ENCODE measurements at places on chromosomes 11 and 22.
A peak's percentile ranks its signal among the peaks of the same experiment; 100 is the strongest.

- no peak for DNase-seq
Measured at GRCh38 chr22:39457198-39457555, 365 bp downstream of the MGAT3 start.

DNA sequence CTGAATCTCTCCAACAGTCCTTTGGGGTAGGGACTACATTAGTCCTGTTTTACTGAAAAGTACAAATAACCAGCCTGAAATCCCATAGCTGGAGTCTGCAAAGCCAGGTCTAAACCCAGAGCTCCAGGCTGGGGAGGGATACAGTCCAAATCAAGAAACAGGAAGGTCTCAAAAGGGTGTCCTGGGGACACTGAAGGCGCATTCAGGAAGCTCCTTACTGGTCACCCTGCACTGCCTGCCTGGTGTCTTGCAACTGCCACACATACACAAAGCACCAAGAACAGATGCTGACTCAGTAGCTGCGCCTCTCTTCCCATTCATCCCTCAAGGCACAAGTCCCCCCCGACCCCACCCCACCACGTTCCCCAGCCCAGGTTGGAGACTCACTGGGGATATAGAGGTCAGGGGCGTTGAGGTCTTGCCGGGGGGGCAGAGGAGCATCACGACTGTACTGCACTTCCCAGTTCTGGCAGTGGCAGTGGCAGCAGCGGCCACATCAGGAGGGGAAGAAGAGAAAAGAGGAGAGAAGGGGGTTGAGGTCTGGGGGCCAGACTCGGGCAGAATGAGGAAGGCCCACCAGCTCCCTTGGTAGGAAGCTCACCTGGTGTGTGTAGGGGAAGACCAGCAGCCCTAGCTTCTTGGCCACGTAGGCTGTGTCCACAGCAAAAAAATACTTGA, 1.6 kb downstream of the YIF1A start:
- DNase-seq = no peak

- DNase-seq = no peak
Measured at GRCh38 chr11:13440100-13440855, 22.7 kb downstream of the BTBD10 start.

- DNase-seq = no peak
Measured at GRCh38 chr22:19766240-19766510, 5.6 kb downstream of the TBX1 start.

- DNase-seq = no peak
Measured at GRCh38 chr22:43159484-43160178, 8.3 kb downstream of the TSPO start.

- DNase-seq = no peak
Measured at GRCh38 chr22:49727191-49727880, 100.3 kb downstream of the BRD1 start.

- no peak for DNase-seq
Measured at GRCh38 chr11:9046481-9046880, 42.7 kb upstream of the NRIP3 start.

DNA sequence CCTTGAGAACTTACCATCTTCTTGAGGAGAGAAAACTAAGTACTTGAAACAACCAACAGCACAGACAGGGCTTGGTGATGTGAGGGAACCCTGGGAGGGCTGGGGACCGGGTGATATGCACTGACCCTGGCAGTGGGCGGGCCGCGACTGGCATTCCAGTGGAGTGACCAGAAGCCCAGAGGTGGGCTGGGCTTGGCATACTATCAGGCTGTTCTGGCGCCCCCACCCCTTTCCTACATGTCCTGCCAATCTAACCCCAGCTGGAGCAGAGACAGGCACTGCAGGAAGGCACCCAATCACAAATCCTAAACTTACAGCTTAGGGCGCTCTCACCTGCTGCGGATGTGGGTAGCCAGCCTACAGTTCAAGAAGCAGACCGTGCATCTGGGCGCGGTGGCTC, 54.0 kb upstream of the GCAT start:
- no peak for DNase-seq

GRCh38 chr11:74492974-74493790, at the start of gene LIPT2:
LIPT2 (minus strand) TSS chr11:74493724; CDS start chr11:74493703, 21 bp downstream.
- peak; percentile 99 for DNase-seq

DNA sequence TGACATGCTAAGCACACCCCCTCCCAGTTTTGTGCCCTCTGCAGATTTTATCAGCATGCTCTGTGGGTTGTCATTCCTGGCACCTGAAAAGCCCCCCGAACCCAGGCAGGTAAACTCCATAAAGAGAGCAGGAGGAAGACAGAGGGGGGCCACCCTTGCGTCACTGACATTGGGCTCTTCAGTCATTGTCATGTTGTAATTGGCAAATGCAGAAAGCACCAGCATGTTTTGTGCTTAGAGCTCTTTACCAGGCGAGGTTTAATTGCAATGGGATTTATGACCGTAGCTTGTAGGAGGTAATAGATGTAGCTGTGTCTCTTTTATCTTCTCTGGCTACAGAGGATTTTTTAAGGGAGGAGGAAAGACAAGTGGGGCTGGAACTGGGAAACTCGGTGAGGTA, 201.7 kb downstream of the GRIK4 start:
- no peak for DNase-seq

DNA sequence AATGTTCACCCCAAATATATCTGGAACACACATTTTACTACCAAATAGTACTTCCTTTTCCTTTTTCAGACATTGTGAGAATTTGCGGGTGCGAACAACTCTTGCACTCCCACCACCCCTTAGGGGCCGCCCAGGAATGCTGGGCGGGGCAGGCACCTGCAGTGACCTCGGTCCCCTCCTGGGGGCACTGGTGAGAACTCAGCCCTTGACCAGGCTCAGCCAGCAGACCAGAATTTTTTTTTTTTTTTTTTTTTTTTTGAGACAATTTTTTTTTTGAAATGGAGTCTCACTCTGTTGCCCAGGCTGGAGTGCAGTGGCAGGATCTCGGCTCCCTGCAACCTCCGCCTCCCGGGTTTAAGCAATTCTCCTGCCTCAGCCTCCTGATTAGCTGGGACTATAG, 75.8 kb downstream of the ARHGAP8 start:
- DNase-seq = no peak

- DNase-seq = no peak
Measured at GRCh38 chr22:38760477-38761201, 4.8 kb upstream of the SUN2 start.

- DNase-seq = no peak
Measured at GRCh38 chr11:123091506-123091905, 29.6 kb upstream of the HSPA8 start.

GRCh38 chr22:47193606-47194329, 431.3 kb downstream of the TBC1D22A start:
- DNase-seq = no peak

GRCh38 chr11:111299101-111300026, 1.0 kb downstream of the POU2AF3 start:
- no peak for DNase-seq

DNA sequence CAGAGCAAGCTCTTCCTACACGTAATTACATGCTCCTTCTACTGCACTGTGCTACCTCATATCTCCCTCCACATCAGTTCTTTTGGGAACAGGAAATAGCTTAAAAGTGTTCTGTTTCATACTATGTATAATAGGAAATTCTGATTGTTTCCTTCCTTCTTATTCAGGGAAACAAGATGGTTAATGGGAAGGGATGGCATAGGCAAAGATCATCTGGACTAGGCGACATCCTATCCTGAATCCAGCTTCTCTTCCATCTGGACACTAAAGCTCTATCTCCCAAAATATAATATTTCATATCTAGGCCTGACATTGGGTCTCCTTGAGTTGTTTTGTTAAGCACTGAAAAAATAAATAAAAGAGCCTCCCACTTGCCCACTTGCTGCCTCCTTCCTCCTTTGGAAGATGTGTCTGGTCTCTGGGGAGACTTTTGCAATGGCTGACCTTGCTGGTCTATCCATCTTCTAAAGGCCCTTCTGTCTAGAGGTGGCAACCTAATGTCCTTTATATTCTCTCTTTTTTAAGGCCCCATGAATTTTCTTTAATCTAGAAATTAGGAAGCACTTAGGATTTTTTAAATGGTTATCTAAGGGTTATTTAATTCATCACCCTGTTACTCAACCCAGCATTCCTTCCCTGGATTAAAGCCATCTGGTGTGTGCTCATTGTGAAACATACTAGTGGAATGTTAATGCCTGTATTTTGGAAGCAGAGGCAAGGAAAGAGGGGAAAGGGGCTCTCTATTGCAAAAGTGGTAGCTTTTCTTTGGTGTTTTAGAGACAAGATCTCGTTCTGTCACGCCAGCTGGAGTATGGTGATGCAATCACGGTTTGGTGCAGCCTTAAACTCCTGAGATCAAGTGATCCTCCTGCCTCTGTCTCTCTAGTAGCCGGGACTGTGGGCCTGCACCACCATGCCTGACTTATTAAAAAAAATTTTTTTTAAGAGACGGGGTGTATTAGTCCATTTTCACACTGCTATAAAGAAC, 20.6 kb downstream of the CLMP start:
- no peak for DNase-seq

DNA sequence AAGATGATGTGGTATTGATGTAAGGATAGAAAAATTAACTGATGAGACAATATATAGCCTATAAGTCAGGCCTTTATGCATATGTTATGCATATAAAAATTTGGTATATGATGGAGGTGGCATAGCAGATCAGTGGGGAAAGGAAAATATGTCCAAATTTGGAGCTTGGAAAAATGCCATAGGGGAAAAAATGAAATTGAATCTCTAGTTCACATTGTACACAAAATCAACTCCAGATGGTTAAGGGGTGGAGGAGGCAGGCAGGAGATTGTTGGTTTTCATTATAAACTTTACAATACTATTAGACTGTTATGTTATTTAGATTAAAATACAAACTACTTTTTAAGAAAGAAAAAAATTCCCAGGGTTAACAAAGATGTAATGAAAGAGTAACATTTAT, 15.1 kb upstream of the CD3E start:
- no peak for DNase-seq

DNA sequence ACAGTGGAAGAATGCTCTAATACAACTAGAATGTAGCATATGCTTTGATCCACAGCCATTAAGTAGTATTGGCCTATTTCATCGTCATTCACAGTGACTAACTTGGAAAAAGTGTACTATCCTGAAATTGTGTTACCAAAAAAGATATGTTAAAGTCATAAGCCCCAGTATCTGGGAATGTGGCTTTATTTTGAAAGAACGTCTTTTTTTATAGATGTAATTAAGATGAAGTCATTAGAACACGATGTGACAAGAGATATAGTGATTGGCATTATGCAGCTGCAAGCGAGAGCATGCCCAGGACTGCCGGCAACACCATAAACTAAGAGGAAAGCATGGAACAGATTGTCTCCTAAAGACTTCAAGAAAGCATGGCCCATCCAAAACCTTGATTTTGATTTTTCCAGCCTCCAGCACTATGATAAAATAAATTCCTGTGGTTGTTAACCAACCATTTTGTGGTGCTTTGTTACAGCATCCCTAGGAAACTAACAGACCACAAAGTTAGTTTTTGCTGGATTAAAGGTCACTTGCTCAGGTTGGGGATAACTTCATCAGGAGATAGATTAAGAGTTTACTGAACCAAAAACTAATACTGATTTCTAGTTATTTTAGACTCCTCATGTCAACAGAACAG, 870.6 kb upstream of the LRRC4C start:
- no peak for DNase-seq

DNA sequence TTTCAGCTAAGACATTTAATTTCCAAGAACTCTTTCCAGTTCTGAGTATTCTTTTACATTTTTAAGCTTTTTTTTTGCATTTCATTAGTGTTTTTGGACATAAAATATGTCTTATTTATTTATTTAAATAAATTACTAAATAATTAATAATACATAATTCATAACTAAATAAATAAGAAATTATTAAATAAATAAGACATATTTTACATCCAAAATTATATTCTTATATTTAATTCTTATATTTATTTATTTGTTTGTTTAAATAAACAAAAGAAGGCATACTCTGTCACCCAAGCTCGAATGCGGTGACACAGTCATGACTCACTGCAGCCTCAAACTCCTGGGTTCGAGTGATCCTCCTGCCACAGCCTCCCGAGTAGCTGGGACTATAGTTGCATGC, 3.1 kb upstream of the MMP27 start:
- no peak for DNase-seq

DNA sequence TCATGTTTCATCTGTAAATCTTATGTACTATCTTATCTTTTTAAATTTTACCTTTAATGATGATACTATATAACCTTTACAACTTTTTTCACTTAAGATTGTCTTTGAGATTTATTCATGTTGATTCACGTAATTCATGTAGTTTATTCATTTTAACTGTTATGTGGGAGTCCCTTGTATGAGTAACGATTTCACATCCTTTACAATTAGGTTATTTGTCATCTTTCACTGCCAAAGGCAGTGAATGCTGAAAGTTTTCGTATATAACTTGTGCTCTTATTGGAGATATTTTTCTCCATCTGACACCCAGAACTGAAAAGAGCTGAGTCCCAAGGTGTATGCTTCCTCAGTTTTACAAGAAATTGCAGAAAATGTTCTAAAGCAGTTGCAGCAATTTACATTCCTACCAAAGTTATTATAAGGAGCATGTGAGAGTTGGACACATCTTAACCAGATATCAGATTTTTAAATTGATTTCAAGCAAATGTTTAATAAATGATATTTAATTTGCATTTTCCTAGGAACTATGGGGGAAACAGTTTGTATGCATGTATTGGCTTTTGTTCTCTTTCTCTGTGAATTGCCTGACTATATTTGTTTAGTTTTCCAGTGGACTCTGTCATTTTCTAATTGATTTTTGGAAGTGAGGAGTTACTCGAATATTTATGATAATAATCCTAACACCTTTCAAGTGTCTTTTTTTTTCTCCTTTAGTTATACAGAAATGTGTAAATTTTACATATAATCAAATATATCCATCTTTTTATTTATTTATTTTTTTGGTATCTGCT, 6.4 kb downstream of the ARL14EP start:
- DNase-seq = no peak

GRCh38 chr11:5626196-5626595, 1.4 kb downstream of the TRIM34 start:
- no peak for DNase-seq

DNA sequence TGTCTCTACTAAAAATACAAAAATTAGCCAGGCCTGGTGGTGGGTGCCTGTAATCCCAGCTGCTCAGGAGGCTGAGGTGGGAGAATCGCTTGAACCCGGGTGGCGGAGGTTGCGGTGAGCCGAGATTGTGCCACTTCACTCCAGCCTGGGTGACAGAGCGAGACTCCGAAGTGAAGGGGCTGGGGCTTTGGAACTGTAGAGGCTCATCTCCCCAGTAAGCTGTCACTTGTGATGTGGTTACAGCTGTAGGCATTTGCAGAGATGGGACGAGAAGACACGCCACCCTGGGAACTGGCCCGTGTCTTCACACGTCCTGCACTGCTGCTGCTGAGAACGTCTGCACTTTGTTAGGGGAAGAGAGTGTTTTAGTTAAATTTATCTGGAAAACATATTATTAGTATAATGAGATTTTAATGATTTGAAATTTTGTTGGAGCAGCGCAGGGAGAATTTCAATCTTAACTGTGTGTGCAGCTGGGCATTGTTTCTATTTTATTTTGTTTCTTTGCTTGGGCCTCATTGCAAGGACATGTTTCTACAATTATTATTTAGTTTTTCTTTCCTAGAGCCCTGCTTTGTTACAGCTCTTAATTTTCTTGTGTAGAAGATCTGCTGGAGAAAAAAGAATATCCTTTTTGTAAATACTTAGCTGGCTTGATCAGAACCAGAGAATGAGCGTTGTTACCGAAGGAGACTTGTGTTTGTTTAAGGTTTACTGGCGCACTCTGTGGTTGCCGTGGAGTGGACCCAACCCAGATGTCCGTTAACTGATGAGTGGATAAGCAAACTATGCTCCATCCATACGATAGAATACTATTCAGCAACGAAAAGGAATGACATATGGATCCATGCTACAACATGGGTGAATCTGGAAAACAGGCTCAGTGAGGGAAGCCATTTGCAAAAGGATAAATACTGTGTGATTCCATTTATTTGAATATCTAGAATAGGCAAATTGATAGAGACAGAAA, 18.4 kb downstream of the PARVB start:
- DNase-seq = no peak
